ENCODE measurements at places on chromosomes 4 and X. TPM values are rescaled to one million over a fixed set of nuclear protein-coding genes. Genes with fewer than 3 reads are reported as not detected.

GRCh38 chr4:143381189-143382118 is 44.8 kb downstream of the GAB1 start:
- H3K4me1 ChIP-seq = peaks cover 53% of the 10 kb centered on the region
- H3K36me3 ChIP-seq = no peaks in the 10 kb centered on the region

- H3K4me1 ChIP-seq = no peaks in the 10 kb centered on the region
- H3K27me3 ChIP-seq = no peaks in the 10 kb centered on the region
- no peak overlapping the region for H3K27ac ChIP-seq
- DNase-seq = no peak
- no peak overlapping the region for H3K4me3 ChIP-seq
Observed at GRCh38 chrX:122439831-122440230, 744.2 kb upstream of the GRIA3 start.

- no peak overlapping the region for H3K4me3 ChIP-seq
- no peaks in the 10 kb centered on the region for H3K36me3 ChIP-seq
- H3K27ac ChIP-seq = no peak overlapping the region
- no peaks in the 10 kb centered on the region for H3K27me3 ChIP-seq
- no peaks in the 10 kb centered on the region for H3K4me1 ChIP-seq
- DNase-seq = no peak
Observed at GRCh38 chr4:111228396-111228795, 605.5 kb upstream of the PITX2 start.

DNA sequence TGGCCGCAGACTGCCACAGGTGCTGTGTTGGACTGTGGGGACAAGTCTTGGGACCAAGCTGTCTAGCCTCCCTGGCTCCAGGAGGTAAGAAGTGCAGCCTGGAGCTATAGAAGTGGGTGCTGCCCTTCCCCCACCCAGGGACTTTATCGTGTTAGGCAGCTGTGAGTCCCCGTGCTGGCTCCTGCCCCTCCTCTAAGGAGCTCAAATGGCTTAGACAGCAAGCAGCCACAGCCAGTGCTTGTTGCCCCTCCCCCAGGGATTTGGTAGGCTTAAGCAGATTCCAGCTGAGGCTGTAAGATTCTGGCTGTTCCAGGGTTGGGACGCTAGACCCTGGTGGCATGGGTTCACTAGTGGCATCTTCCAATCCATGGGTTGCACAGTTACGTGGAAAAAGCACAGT is 979.4 kb upstream of the PCDH10 start:
- no peaks in the 10 kb centered on the region for H3K4me1 ChIP-seq
- no peaks in the 10 kb centered on the region for H3K36me3 ChIP-seq
- H3K27ac ChIP-seq = no peak overlapping the region
- H3K4me3 ChIP-seq = no peak overlapping the region
- H3K27me3 ChIP-seq = no peaks in the 10 kb centered on the region

GRCh38 chr4:136036744-136037143 is 1495.5 kb downstream of the PCDH18 start:
- no peaks in the 10 kb centered on the region for H3K27me3 ChIP-seq
- DNase-seq = no peak
- H3K4me3 ChIP-seq = no peak overlapping the region
- H3K4me1 ChIP-seq = no peaks in the 10 kb centered on the region
- no peak overlapping the region for H3K27ac ChIP-seq

- no peaks in the 10 kb centered on the region for H3K27me3 ChIP-seq
- H3K27ac ChIP-seq = no peak overlapping the region
- H3K36me3 ChIP-seq = no peaks in the 10 kb centered on the region
- no peaks in the 10 kb centered on the region for H3K4me1 ChIP-seq
- no peak for DNase-seq
Observed at GRCh38 chrX:151825925-151826485, 86.7 kb upstream of the MAGEA4 start.

Gene SPARCL1
- total RNA-seq = 0.04 TPM

Gene MAGEB10
- not detected for total RNA-seq

- H3K4me1 ChIP-seq = peaks cover 6% of the 10 kb centered on the region
- H3K36me3 ChIP-seq = no peaks in the 10 kb centered on the region
- H3K27ac ChIP-seq = no peak overlapping the region
- no peaks in the 10 kb centered on the region for H3K27me3 ChIP-seq
- no peak overlapping the region for H3K4me3 ChIP-seq
Observed at GRCh38 chr4:146525754-146526153, 4.0 kb upstream of the SLC10A7 start.

GRCh38 chr4:146063143-146063542 is 112.4 kb upstream of the LSM6 start:
- no peak overlapping the region for H3K27ac ChIP-seq
- H3K4me1 ChIP-seq = no peaks in the 10 kb centered on the region
- no peak for DNase-seq
- H3K27me3 ChIP-seq = 0 out of 2 replicates have a peak, but pooled peaks cover 1% of the 10 kb centered on the region
- no peak overlapping the region for H3K4me3 ChIP-seq

Gene UTP3
- total RNA-seq = 19.5 TPM

DNA sequence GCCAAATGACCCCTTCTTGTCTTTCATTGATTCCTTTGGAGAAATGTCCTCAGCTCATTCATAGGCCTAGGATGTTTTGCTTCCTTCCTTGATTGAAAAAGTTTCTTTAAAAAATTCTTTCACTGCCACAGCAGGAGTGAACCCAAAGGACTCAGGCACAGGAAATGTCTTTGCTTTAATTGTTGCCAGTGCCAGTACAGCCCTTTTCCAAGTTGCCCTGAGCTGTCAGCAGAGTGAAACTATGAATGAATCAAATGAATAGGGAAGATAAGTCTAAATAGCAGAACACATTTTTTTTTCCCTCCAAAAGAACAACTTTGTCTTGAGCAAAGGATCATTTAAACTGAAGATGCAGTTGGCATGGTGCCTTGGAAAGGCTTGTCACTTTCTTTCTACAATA is 63.8 kb upstream of the SLC4A4 start:
- no peaks in the 10 kb centered on the region for H3K36me3 ChIP-seq
- H3K27me3 ChIP-seq = no peaks in the 10 kb centered on the region
- H3K4me3 ChIP-seq = no peak overlapping the region
- DNase-seq = no peak

GRCh38 chrX:108156082-108156481 is 64.5 kb downstream of the ATG4A start:
- no peaks in the 10 kb centered on the region for H3K36me3 ChIP-seq
- no peak overlapping the region for H3K27ac ChIP-seq
- H3K4me1 ChIP-seq = no peaks in the 10 kb centered on the region
- DNase-seq = no peak

DNA sequence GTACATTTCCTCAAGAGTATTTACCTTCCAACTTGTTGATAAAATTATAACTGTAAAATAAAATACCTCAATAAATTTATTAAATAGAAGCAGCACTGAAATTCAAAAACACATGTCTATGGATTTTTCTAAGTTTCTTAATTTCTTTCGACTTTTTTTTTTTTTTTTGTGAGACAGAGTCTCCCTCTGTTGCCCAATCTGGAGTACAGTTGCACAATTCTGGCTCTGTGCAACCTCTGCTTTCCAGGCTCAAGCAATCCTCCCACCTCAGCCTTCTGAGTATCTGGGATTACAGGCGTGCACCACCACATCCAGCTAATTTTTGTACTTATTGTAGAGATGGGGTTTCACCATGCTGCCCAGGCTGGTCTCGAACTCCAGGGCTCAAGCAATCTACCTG is 79.8 kb downstream of the IQCM start:
- no peak for DNase-seq
- H3K27me3 ChIP-seq = no peaks in the 10 kb centered on the region
- no peak overlapping the region for H3K27ac ChIP-seq
- no peaks in the 10 kb centered on the region for H3K36me3 ChIP-seq

Gene RS1
- not detected for total RNA-seq

Gene ART3
- total RNA-seq = not detected

DNA sequence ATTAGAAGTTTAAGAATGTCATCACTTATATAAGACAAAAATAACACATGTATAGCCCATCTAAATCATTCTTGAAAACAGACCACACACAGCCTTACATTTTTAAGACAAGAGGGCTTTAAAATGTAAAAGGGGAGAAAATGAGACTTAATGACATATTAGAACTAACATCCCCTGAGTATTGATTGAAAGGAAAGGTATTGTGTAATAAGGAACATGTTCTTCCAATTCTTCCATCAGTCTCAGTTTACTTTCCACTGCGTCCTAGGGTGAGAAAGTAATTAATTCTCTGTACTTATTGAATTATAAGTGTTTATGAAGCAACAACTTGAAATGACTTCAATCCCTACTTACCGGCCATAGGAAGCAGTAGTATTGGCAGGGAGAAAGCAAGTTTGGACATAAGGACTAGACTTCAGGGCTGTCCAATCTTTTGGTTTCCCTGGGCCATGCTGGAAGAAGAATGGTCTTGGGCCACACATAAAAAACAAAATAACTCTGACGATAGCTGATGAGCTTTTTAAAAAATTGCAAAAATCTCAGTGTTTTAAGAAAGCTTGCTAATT is 202.7 kb upstream of the SPRY1 start:
- H3K4me3 ChIP-seq = no peak overlapping the region
- no peaks in the 10 kb centered on the region for H3K36me3 ChIP-seq
- H3K4me1 ChIP-seq = no peaks in the 10 kb centered on the region
- no peak overlapping the region for H3K27ac ChIP-seq
- no peak for DNase-seq

Gene TMPRSS11F
- total RNA-seq = not detected

Gene TMEM31
- total RNA-seq = not detected

DNA sequence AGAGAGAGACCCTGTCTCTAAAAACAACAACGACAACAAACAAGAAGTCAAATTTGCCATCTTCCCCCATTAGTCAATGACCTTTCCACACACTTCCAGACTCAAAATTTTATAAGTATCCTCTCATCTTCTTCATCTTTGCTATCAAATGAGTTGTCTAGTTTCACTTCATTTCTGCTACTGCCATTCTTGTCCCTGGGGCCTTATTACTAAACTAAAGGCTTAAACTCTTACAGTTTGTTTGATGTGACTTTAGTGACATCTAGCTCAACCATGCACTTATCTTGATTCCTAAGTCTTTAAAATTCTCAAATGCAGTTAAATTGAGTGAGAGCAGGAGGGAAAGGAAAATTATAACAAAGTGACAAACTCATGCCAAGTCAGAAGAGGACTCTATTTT is 271.8 kb upstream of the GK2 start:
- DNase-seq = no peak
- H3K27ac ChIP-seq = no peak overlapping the region
- no peaks in the 10 kb centered on the region for H3K4me1 ChIP-seq
- no peaks in the 10 kb centered on the region for H3K36me3 ChIP-seq
- no peaks in the 10 kb centered on the region for H3K27me3 ChIP-seq
- H3K4me3 ChIP-seq = no peak overlapping the region

Gene FAM47A
- not detected for total RNA-seq

DNA sequence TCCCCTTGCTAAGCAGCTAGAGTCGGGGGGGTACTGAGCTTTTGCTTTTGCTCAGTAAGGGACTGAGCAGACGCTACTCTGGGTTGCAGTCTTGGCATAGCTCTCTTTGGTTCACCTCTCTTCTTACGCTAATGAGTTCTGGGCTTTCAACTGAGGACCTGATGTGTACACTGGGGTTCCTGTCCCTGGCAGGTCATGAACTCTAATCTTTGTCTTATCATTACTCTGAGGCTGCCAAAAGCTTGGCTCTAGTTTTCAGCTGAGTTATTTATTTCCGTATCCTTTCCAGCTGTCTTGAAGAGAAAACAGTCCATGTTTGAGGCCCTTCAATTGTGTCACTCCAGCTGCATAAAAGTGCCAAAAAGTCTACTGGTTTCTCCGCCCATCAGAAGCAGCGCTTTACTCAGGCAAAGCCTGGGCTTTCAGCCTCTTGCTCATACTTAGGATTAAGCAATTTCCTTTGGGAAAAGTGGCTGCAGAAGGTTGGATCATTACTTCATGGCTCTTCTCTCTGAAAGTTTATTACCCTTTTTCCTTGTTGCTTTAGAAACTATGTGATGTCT is 121.0 kb upstream of the STOX2 start:
- H3K4me1 ChIP-seq = peaks cover 7% of the 10 kb centered on the region
- no peaks in the 10 kb centered on the region for H3K36me3 ChIP-seq
- no peak overlapping the region for H3K27ac ChIP-seq

Measured in HepG2 (cell line).